ENCODE measurements at places on chromosomes 5 and 9.

DNA sequence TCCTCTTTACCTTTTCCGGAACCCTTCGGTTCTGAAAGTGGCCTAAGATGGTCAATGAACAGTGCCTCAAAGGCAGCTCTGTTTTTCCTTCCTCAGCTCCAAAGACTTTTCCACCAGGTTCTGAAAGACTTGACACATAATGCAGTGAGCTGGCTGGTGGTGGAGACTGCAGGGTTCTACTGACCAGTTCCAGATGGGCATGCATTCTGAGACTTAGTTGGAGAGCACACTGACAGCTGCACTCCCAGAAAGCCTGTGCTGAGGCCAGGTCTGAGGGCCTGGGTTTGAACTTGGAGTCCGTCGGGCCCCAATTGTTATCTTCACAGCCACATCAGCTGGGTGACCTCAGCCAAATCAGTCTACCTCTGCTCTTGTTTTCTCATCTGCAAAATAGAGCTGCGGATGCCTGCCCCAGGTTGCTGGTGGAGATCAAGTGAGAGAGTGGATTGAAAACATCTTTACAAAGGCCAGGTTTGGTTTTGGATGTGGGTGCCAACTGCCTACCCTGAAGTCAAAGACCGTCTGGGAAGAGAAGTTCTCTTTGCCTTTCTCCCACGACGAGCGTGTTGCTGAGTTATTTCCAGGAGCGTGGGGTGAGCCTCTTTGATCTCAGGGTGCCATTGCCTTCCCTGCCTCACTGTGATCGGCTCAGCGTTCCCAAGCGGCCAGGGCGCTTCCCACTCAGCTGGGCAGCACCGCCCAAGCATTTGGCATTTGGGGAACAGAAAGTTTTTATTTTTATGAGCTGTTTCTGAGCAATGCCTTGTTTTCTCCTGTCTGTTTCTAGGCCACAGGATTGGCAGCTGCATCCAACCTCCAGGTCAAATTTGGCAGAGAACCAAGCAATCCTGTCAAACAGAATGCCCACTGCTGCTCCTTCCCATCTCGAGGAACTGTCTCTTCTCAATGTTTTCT is 54.9 kb downstream of the RAD23B start:
- DNase-seq, result no peak

GRCh38 chr9:136657974-136658848 is 4.5 kb upstream of the EGFL7 start:
- no peak for DNase-seq

DNA sequence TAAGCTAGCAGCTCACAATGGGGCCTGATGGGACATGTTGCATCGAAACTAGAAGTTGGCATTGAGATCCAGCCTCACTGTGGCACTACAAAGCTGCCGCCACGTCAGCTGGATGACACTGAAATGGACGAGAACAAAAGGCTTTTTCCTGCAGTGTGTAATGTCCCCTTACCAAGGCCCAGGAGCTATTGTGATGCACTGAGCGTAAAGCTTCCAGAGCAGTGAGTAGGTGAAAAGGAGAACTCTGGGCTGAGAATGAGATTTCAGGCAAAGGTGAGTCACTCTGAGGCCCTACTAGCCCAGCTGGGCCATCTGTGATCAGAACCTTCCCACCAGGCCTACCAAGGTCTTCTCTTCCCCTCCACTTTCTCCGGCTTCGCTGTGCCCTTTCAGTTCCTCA is 528.1 kb upstream of the KLF4 start:
- no peak for DNase-seq

DNA sequence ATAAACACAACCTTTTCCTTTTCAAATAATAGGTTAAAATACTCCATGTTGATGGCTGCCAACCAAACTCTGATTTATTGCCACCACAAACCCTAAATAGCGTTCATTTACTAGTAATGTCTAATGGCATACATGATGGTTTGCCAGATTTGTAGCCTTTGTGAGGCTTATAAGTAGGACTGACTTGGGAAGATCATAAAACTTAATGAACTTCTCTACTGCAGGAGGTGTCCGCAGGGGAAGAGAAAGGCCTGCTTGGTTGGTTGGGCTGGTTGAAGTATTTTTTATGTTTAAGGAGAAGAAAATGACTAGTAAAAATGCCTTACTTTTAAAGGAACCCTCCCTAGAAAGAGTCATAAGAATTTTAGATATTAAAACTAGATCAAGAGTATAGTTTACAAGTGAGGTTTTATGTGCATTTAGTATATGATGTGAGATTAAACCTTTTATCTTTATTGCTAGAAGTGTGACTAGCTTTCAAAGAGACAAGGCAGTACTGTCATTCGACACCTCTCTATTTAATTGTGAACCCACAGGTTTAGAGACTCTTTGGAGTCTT is 5.0 kb downstream of the PBX3 start:
- DNase-seq, result no peak

- no peak for DNase-seq
Observed at GRCh38 chr5:181235323-181235688, 8.4 kb downstream of the RACK1 start.

DNA sequence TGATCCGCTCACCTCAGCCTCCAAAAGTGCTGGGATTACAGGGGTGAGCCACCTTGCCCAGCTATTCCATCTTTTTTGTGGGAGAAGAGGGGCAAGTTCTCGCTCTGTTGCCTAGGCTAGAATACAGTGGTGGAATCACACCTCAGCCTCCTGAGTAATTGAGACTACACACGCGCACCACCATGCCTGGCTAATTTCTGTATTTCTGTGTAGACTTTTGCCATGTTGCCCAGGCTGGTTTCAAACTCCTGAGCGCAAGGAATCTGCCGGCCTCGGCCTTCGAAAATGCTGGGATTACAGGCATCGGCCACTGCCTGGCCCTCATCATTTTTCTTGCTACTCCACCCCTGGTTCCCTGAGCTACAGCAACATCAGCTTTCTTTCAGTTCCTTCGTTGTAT is 2.8 kb upstream of the NOL6 start:
- DNase-seq, result no peak

- no peak for DNase-seq
Observed at GRCh38 chr9:129774791-129775447, 22.1 kb upstream of the PTGES start.

All from SW 1271 (cell line).